A549 treated with RU486 at 1 μM for 4 hours (cell line): ENCODE measurements at places on chromosomes 5 and 9. TPM values are rescaled to one million over a fixed set of nuclear protein-coding genes. Genes with fewer than 3 reads are reported as not detected.

Gene BRINP1
- total RNA-seq: 0.15 to 0.31 TPM (median 0.25 TPM) in 5 replicates

Gene ABO
- not detected in 5 replicates for total RNA-seq

Gene C7
- not detected in 5 replicates for total RNA-seq

Gene NTNG2
- total RNA-seq: 2.2 to 3.5 TPM (median 2.8 TPM) in 5 replicates

Gene PCDHGA6
- 0.14 to 0.27 TPM (median 0.23 TPM) in 5 replicates for total RNA-seq

Gene ORM2
- total RNA-seq: not detected in 5 replicates

Gene CDX1
- total RNA-seq: not detected in 5 replicates

Gene RASGEF1C
- 0.12 to 0.22 TPM (median 0.15 TPM) in 3 of 5 replicates, not detected in the others for total RNA-seq

Gene SPINK6
- 0.31 to 0.52 TPM (median 0.37 TPM) in 4 of 5 replicates, not detected in the other for total RNA-seq

Gene GNA14
- total RNA-seq: 0.06 TPM in 1 of 5 replicates, not detected in the others

Gene SMIM33
- total RNA-seq: not detected in 5 replicates

Gene ERAP2
- total RNA-seq: 0.77 to 1.3 TPM (median 1.2 TPM) in 5 replicates

Gene VPS13A
- 4.6 to 11.5 TPM (median 10.9 TPM) in 5 replicates for total RNA-seq

Gene C9
- total RNA-seq: not detected in 5 replicates

Gene GGTA1
- total RNA-seq: 0.06 TPM in 1 of 5 replicates, not detected in the others

Gene IFT74
- 7.7 to 16.0 TPM (median 13.7 TPM) in 5 replicates for total RNA-seq

Gene FXN
- 25.1 to 33.6 TPM (median 29.3 TPM) in 5 replicates for total RNA-seq

Gene TXN
- 1,188 to 1,427 TPM (median 1,329 TPM) in 5 replicates for total RNA-seq

Gene SREK1
- 21.4 to 33.6 TPM (median 32.0 TPM) in 5 replicates for total RNA-seq

Gene FGFR4
- total RNA-seq: 15.9 to 24.1 TPM (median 23.2 TPM) in 5 replicates

Gene SLC6A18
- not detected in 5 replicates for total RNA-seq

Gene SLC46A2
- not detected in 5 replicates for total RNA-seq

Gene SCGB3A2
- total RNA-seq: not detected in 5 replicates

Gene EIF4E1B
- not detected in 5 replicates for total RNA-seq

Gene PCDHB12
- total RNA-seq: 0.05 to 0.09 TPM in 2 of 5 replicates, not detected in the others

Gene RASEF
- 6.8 to 9.7 TPM (median 9.6 TPM) in 5 replicates for total RNA-seq

Gene HSD17B3
- 0.17 TPM in 1 of 5 replicates, not detected in the others for total RNA-seq

Gene MSX2
- 5.2 to 6.8 TPM (median 5.9 TPM) in 5 replicates for total RNA-seq

Gene BTNL3
- not detected in 5 replicates for total RNA-seq

Gene PTGDS
- 0.25 to 0.76 TPM (median 0.59 TPM) in 3 of 5 replicates, not detected in the others for total RNA-seq

Gene C8G
- total RNA-seq: 0.24 to 2.2 TPM (median 0.66 TPM) in 5 replicates
